ENCODE measurements at places on chromosomes 2 and 18. TPM values are rescaled to one million over a fixed set of nuclear protein-coding genes. Genes with fewer than 3 reads are reported as not detected.

- no peak for DNase-seq
Measured at GRCh38 chr2:124607679-124608078, 582.6 kb downstream of the CNTNAP5 start.

DNA sequence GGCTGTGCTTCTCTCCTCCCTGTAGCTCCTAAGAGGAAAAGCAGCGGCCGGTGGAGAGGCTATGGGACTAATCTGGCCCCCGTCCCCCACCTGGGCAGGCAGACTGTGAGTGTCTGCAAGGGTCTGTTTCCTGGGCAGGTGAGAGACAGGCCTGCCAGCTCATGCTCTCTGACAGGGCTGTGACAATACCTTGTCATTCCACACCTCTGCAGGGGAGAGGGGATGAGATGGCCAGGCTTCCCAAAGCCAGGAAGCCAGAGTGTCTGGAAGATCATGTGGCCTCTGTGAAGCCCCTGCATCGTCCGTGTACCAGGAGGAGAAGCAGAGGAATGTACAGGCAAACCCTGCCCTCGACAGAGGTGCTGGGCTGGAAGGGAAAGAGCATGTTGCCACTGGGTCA is 142.5 kb upstream of the GATA6 start:
- DNase-seq: no peak

GRCh38 chr2:163697846-163698637 is 37.8 kb downstream of the FIGN start:
- DNase-seq: no peak

DNA sequence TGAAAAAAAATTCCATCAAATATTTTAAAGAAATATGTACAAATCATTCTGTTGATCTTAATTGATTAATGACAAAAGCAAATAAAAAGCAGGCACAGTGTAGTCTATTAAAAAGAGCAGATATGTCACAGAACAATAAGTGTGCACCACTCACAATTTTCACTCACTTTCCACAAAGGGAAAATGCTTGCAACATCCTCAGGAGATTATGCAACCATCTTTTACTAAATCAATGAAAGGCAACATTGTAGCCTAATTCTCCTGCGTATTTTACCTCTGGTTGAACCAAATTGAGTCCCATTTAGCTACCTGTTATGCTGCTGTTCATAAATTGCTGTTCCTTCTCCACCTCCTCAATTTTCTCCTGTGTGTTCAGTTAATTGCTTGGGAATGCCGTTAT is 1346.8 kb upstream of the PIK3C3 start:
- DNase-seq: no peak

Gene ACMSD
- not detected for total RNA-seq

DNA sequence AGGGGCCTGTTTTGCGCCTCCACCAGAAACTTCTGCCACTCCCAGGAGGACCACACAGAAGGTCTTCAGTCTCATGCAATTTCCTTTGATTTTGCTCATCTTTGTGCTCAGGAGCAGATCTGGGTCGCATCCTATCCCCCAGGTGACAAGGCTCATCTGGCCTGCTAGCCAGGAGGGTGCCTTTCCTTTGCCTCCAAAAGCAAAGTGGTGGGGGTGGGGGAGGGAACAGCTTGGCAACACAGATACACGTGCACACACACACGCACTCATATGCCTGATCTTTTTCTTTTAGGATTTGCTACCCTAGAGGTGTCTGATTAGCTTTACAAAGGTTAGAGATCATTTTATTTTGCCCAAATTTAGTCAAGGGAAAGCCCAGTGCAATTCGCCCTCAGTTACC is 13.8 kb upstream of the SPATA3 start:
- DNase-seq: no peak

- no peak for DNase-seq
Measured at GRCh38 chr2:232485757-232486557, 1.7 kb downstream of the ECEL1 start.

DNA sequence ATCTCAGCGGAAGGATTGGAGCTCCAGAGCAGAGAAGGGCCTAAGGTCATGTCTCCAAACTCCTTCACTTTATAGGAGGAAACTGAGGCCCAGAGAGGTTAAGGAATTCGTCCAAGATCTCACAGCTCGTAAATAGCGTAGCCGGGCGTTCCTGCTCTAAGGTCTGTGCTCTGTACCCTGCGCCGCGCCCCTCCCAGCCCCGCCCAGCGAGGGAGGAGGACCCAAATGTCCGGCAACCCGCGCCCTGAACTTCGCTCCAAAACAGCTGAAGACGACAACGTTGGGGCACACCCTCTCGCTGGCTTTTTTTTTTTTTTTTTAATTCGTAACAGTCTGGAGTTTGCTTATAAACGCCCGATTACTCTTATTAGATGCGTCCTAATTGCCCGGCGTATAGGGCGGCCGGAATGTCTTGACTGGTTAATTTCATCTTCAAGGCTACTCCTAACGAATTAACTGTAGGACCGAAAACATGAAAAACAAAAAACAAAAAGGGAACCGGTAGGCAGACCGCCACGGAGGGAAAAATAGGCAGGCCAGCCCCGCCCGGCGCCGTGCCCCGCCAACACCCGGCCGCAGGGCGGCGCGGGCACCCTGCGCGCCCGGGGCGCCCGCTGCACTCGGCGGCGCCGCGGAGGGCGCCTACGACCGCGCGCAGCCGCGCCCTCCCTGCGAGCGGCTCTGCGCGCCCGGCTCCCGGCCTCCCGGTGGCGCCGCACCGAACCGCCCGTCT is 928 bp upstream of the FOSL2 start:
- DNase-seq: peak; percentile 87

- no peak for DNase-seq
Measured at GRCh38 chr2:232809349-232810124, 33.2 kb upstream of the KCNJ13 start.

DNA sequence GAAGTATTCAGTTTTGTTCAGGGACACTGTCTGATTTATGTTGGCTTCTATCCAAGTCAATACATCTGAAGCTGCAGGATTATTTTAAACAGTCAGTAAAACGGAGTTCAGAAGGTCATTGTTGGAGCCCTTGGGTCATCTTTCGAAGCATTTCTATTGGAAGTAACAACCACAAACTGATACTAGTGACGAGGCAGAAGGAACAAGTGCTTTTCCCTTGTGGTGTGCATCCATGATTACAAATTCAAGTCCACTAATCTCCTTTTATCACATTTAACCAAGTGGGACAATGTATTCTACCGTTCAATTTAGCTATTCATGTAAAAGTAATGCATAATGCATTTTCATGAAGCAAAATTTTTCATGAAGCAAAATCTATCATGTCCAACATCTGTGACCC is 76.9 kb downstream of the CD226 start:
- no peak for DNase-seq

- DNase-seq: no peak
Measured at GRCh38 chr2:136858656-136859055, 93.3 kb downstream of the THSD7B start.

- no peak for DNase-seq
Measured at GRCh38 chr2:215811003-215811402, 202.3 kb downstream of the MREG start.

DNA sequence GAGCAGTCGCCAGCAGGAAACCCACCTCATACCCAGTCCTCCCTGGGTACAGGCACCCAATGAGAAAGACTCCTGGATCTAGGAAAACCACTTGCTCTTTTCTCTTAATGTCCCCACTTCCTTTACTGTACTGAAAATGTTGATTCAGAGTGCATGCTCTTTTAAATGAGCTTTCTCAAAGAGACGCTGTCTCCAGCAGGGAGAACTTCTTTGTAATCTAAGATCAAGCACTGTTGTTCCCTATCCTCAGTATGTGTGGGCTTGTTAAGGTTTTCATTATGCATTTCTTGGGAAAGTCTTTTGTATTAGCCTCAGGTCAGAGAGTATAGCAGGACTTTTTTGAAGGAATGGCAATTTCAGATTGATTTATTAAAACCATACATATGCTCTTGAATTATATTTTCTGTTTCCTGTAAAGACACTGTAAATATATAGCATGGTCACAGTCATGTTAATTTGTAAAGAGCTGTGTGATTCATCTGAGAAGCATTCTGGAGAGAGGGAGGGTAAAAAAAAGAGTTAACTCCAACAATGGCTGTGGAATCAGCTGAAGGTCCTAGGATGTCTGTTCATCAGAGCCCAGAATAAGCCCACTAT is 178.1 kb downstream of the MGAT5 start:
- no peak for DNase-seq

Gene ACTG2
- total RNA-seq: not detected

Gene PPIG
- 67.4 TPM for total RNA-seq

All from activated T-cell treated with anti-CD3 and anti-CD28 coated beads, Interleukin-2, amount 50 U/mL, for 72 hours (primary cell).